Stimulated activated CD4-positive, alpha-beta T cell treated with anti-CD3 and anti-CD28 coated beads, Interleukin-4, amount 100 ng/mL, for 24 hours (primary cell): ENCODE measurements at places on chromosomes 1 and 21.

DNA sequence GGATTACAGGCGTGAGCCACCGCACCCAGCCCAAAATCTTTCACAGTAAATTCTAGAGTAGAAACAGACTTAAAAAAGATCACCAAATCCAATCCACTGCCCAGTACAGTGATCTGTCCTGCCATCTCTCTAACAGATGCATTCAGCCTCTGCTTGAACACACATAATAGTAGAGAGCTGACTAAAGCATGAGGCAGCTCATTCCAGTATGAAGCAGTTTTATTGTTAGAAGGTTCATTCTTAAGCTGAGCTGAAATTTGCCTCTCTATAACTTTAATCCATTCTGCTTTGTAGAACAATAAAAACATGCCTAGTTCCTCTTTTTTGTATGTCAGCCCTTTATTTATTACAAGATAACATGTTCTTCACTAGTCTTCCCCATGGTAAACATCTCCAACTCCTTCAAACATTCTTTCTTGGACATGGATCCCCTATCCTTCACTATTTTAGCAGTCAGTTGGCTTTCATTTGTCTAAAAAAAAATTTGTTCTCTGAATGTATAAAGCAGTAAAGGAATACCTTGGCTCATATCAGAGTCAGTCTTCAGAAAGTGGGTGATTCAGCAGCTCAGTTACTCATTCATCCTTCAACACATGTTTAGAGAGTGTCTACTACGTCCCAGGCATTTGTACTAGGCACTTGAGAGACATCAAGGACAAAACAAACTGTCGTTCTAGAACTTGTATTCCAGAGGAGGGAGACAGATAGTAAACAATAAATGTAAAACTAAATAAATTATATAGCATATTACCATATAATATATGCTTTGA is 10.7 kb upstream of the PTBP2 start:
- DNase-seq = no peak

GRCh38 chr1:92404661-92405060 is 82.1 kb downstream of the GFI1 start:
- DNase-seq = no peak

DNA sequence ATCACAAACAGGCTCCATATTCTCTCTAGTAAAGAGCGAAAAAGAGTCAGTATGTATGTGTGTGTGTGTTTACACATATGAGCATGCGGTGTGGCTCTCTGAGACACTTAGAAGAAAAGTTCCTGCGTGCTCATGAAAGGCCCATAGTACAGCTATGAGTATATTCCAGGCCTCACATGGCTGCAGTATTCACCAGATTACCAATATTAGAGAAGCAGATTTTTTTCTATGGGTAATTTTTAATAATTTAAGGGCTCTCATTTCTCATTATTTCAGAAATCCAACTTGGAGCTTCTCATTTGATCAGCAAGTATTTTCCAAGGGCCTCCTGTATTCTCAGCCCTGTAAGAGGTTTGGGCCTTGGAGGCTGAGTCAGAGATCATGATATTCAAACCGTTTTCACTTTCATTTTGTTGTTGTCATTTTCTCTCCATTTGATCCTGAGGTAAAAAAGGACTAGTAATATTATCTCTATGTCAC is 232.9 kb upstream of the SGIP1 start:
- peak; percentile 61 for DNase-seq

DNA sequence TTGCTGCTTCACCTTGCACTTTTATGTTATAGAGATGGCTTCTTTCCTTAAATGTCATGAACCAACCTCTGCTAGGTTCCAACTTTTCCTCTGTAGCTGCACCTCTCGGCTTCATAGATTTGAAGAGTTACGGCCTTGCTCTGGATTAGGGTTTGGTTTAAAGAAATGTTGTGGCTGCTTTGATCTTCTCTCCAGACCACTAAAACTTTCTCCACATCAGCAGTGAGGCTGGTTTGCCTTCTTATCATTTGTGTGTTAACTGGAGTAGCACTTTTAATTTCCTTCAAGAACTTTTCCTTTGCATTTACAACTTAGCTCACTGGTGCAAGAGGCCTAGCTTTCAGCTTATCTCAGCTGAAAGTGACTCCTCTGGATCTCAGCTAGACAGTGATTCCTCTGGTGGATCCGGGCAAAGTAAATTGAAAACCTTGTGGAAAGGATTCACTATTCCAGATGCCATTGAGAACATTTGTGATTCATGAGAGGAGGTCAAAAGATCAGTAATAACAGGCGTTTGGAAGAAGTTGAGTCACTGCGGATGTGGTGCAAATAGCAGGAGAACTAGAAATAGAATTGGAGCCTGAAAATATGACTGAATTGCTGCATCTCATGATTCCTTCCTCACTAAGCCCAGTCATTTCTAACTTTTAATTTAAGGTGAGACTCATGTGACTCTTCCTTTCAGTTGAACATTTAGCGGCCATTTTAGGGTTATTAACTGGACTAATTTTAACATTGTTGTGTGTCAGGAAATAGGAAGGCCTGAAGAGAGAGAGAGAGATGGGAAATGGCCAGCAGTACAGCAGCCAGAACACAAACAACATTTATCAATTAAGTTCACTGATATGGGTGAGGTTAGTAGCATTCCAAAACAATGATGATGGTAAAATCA is 16.2 kb upstream of the RGS1 start:
- no peak for DNase-seq

DNA sequence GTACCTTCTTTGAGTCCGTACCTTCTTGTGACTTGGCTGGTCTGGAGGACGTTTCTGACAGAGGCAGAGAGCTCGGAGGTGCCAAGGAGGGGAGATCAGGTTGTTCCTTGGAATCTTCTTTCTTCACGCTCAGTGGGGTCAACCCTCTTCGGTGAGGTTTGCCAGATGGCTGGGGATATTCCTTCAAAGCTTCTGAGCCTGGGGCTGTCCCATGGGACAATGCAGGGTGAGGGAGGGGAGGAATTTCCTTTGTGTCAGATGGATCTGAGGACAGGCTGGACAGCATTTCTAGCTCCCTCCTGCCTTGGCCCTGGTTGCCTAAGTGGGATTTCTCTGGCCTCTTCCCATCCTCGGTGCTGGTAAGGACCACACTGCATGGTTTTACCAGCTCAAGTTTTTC is 95.5 kb upstream of the EDN2 start:
- peak; percentile 2 for DNase-seq
